ENCODE measurements at places on chromosomes 5 and 9.

DNA sequence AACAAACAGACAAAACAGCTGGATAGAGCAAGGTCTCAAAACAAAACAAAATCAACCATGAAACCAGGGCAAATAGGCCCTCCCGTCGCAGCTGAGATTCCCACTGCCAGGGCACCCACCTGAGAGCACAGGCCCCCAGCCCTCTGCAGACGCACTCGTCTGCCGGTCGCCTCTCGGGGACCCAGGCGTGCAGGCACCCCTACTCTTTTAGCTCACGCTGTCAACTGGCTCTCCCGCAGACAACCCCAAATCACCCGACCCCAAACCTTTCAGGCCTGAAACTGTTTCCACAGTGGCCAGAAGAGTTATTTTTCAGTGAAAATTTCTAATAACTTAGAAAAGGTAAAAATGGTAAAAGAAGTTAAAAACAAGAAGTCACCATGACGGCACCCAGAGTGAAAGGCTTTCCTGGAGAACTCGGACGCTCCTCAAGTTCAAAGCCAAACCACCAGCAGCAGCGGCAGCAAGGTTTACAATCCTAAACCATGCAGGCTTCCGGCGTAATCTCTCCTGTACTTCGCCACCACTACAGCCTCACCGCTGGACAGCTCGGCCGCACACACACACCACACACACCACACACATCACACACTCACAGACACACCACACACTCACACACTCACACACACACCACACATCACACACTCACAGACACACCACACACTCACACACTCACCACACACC, 1.9 kb upstream of the UBE2QL1 start:
- DNase-seq: no peak

GRCh38 chr5:5986492-5987178, 391.7 kb downstream of the MED10 start:
- no peak for DNase-seq

DNA sequence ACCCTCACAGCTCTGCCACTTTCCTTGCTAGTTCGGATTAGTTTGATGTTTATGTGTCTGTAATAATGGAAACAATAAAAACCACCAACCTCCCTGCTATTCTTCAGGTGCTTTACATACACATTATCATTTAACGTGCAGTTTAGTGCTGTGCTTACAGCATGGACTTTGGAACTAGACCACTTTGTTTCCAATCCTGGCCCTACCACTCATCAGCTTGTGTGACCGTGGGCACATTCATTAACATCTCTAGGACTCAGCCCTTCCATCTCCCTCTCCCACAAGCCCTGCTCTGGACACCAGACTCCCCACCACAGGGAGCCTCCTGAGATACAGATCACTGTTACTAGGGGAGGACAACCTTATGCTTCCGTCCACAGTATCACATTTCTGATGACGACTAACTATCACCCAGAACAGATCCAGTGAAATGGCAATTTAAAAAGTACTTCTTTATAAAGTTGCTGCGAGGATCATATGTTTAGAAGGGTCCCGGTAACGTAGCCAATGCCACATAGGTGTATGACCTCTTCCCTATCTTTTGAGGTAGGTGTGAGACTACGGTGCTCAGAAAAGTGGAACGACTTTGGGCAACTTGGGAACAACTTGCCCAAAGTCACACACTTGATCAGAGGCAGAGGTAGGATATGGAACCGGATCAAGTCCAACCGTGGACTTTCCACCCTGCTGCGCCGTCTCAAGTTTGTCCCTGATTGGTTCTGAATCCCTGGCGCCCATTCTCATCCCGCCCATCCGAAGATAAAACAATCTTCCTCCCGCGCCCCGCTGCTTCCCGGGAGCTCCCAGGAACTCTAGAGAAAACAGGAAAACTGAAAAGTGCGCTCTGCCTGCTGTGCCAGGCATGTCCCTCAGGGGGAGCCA, 132.4 kb upstream of the NIPBL start:
- DNase-seq: peak; percentile 38

DNA sequence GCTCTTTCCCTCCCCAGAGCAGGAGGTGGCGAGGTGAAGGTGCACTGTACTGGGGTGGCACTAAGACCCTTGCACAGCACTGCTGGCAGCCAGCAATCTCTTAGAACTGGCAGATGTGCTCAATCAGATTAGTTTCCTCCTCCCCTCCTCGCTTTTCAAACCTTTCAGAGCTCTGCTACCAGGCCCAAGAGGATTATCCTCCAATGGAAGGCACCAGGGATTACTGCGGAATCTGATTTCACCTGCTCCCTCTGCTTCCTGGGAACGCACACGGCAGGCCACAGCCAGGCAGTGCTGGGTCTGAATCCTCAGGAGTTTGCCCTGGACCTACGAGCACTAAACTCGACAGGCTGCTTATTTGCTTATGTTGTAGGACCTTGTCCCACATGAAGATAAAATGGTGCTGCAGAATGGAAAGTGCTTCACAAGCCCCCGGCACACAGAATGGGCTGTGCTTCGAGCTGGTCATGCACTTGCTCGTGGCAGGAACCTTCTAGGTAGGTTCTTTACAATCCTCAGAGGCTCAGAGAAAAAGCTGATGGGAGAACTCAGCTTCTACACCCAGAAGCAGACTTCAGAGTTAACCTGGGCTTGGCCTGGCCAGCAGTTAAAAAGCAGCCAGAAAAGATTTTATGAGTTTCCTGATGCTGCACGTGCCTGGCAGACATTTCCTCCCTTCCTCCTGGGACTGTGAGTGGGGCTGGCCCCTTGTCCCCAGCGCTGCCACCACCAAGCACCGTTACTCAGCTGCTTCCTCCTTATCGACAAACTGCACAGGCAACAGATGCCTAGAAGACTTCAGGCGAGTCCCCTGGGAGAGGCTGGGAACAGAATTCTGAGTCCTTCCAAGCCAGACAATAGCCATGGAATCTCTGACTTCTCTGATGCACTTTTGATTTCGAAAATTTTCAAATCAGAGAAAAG, 33.1 kb downstream of the FABP6 start:
- no peak for DNase-seq

GRCh38 chr9:87873607-87874303, 8.9 kb upstream of the SPATA31E1 start:
- DNase-seq: no peak

DNA sequence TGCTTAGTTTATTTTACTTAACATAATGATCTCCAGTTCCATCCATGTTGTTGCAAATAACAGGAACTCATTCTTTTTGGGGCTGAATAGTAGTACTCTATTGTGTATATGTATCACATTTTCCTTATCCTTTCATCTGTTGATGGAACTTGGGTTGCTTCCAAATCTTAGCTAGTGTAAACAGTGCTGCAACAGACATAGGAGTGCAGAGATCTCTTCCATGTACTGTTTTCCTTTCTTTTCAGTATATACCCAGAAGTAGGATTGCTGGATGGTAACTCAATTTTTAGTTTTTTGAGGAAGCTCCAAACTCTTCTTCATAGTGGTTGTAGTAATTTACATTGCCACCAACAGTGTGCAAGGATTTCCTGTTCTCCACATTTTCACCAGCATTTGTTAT, 138.8 kb upstream of the POC5 start:
- DNase-seq: no peak

DNA sequence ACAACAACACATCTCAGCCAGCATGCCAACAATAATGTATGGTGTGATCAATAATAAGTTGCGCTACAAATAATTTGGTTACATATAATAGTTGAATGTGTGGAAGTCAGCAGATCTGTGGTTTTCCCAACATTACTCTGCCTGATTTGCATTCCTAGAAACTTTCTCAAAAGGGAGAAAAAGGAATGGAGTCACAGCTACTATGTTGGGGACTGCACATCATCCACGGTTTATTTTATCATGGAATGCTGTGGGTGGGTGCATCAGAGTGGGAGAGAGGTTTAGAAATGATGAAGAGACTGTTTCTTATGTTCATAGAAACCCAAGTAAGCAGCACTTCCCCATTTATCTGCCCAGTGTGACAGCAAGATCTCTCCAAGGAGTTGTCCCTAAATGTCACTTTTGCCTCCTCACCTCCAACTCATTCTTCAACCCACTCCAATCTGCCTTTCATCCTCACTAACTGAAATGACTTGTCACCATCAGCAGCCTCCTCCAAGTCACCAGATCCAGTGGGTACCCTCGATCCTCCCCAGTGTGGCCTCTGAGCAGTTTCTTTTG, 2.8 kb upstream of the SPOCK1 start:
- no peak for DNase-seq

- no peak for DNase-seq
Observed at GRCh38 chr9:101915482-101915881, 177.0 kb upstream of the GRIN3A start.

- no peak for DNase-seq
Observed at GRCh38 chr5:131792896-131793295, 3.9 kb downstream of the FNIP1 start.

- no peak for DNase-seq
Observed at GRCh38 chr5:157443041-157443549, 16.9 kb upstream of the NIPAL4 start.

DNA sequence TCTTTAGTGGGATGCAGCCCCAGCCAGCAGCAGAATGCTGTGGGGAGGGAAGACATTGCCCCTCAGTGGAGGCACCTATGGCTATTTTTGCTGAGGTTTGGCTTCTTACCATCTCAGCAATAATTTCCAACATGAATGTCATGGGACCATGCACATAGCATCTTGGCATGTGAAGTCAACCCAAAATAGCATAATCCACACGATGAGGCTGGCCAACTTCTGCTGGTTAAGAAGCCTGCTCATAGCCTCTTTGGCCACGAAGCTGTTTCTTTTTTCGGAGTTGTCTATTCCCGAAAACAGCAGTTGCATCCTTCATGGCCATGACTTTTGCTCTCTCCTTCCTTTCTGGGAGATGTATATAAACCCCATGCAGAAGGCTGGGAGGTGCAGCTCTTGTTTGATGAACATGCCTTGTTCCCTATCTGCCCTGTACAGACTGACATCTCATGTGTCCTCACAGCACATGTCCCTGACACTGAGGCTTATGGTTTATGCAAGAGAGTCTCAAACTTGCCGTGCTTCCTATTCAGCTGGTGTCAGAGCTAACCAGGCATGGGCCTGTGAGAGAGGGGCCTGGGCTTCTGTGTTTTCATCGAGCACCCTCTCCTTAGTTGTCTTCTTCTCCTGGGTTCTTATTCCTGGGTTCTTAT, 45.3 kb downstream of the SYK start:
- DNase-seq: no peak

DNA sequence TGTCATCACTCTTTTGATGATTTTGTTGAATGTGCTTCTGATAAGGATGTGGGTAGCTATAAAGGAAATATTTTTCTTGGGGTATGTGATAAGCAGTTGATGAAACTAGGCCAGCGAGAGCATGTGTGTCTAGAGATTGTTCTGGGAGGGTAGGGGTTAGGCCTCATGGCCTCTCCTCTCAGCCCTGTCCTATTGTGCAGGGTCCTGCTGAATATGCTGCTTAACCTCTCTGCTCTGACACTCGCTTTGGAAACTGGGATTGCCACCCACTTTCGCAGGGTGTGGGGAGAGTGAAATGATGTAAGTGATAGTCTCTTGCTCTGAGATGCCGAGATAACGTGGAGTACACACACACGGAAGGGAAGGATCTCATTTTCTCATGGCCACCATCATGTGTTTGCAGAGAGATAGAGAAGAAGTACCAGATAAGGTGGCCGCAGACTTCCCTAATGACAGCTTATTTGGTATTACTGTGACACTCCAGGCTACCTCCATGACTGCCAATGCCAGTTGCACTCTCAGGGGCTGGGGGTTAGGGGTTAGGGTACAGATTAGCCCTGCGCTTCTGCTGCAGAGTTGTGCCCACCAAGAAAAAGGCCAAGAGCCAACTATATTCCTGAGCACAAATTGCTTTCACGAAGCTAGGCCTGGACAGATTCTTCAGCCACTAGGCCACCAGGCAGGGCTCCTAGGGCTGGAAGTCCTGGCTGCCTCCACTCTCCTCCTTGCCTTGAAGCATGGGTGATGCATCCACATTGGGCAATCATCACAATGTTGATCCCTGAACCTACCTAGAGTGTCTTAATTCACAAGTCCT, 25.2 kb upstream of the TNFAIP8 start:
- no peak for DNase-seq

DNA sequence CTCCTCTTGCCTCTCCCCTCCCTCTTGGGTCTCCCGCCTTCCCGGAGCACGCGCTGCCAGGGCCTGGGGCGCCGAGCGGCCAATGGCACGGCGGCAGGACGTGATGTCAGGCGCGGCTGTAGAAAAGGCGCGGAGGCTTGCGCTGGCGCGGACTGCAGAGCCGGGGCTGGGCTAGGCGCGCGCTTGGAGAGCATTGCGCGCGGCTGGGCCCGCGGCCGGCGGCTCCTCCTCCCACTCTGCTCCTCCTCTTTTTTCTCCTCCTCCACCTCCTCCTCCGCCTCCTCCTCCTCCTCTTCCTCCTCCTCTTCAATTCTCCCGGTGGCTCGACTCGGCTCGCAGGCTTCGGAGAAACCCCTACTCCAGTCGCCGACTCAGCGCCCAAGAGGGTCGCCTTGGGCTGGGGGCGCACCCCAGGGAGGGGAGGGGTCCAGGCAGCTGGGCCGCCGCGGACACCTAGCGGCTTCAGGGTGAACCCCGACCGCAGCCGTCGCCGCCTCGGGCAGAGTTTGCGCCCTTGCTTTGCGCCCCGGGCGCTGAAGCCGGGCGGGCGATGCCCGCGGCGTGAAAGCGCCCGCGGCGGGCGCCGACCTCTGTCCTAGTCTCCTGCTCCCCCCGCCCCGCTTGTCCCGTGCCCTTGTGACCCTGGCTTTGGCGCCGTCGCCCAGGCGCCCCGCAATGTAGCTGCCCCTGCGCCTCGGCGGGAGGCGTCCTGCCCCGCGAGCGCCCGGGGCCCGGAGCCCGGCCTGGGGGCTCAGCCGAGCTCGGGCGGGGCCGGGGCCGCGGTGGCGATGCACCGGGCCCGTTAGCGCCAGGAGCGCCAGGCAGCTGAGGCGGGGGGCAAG, at the start of gene LHX2:
LHX2 (plus strand) TSS at position 309 of the 842 bp plus-strand sequence. CDS start 581 bp downstream, outside the sequence.
- peak; percentile 28 for DNase-seq

DNA sequence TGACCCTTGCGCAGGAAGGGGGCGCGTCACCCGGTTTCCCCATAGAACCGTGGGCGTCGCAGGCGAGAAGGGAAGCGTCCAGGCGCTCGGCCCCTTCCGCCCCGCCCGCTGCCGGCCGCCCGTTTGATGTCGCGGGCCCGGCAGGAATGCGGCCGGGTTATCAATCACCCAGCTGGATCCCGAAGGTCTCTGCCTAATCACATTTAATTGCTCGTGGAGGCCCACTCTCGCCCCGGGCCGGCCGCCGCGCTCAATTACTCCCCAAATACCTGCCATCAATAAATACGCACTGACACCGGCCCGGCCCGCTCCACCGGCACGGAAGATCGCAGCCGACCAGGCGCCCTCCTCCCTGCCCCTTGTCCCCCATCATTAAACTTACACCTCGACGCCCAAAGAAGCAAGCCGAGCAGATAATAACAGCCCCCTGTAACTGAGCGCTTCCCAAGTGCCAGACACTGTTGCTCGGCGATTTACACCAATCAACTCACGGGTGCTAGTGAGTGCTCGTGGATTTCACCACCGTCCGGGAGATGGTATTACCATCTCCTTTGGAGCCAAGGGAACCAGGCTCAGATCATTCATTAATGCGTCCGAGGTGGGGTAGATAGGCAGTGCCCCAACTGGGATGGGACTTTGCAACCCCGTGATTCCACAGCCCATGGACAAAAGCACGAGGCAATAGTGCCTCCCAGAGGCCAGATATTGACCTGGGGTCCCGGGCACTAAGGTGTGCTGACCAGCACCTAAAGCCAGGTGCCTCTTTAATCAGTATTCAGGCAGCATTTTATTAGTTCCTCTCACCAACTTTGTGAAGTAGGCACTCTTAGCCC, 11.3 kb downstream of the MSX2 start:
- DNase-seq: no peak
